ENCODE measurements at places on chromosomes 11 and 22.

GRCh38 chr11:78082146-78082545 lies 2.5 kb upstream of the NDUFC2 start:
- DNase-seq, result no peak

GRCh38 chr22:37505989-37506388 lies 13.2 kb downstream of the CARD10 start:
- DNase-seq, result no peak

GRCh38 chr11:59192446-59193020 lies 20.2 kb downstream of the MPEG1 start:
- no peak for DNase-seq

DNA sequence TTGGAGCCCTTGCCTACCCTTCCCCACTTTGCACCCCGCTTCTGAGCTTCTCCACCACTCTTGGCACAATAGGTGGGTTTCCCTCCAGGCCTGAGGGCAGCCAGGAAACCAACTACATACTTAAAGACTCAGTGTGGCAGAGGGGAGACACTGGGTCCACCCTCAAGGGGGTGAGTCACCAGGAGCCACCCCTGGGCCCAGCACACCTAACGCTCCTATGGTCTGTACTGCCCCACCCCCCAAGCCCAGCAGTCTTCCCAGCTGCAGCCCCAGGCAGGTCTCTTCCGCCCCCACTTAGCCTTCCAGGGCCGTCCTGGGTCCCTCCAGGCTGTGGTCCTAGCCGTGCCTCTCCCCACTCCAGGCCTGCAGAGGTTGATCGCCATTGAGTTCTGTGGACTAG lies 3.2 kb upstream of the TMPRSS13 start:
- no peak for DNase-seq

GRCh38 chr11:54558407-54558806 lies 45.4 kb downstream of the OR4C46 start:
- DNase-seq, result no peak

DNA sequence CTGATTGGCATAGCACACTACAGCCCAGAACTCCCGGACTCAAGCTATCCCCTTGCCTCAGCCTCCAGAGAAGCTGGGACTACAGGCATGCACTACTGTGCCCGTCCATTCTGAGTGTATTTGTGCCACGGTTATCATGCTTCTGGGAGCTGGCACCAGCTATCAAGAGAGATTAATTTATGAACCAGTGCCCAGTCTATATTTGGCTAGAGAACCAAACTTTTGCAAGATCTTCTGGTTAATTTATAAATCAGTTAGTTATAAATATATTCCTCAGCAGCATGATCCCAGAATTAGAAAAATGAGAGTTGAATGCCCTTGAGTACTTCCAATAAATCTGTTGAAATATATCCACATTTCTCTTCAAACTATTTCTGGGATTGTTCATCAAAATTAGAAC lies 67.5 kb upstream of the OR5AN1 start:
- DNase-seq, result no peak

DNA sequence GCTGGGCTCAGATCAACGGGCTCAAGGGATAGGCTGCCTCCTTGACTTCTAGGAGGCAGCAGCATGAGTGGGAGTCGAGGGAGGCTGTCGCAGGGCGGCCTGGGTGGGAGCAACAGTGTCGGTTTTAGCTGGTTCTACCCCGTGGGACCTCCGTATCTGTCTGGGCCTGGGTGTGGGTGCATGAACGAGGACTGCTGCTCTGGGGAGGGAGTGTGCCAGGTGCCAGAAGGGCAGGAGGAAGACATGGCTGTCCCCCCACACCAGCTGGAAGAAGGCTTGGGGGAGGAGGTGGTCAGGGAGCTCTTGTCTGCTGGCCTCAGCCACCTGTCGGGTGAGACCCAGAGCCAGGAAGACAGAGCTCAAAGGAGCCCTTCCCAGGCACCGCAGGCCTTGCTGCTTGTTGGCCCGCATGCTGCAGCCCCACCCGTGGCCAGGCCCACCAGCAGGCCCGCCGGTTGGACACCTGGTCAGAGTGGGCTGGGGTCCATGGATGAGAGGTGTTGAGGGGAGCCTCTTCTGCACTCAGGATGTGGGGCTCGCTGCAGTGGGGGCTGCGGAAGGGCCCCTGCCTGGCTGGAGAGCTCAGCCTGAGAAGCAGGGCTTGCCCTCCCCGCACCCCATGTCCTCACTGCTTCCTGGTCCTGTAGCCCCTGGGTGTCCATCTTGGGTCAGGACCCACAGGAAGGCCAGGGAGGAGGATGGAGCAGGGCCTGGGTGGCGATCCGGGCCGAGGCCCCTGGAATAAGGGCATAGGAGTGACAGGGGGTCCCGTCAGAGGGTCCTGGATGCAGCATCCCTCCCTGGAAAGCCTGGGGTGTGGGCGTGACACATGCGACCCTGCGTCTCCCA lies 3.4 kb downstream of the CEND1 start:
- DNase-seq, result no peak

GRCh38 chr22:33898121-33898520 lies 22.2 kb downstream of the LARGE1 start:
- no peak for DNase-seq

DNA sequence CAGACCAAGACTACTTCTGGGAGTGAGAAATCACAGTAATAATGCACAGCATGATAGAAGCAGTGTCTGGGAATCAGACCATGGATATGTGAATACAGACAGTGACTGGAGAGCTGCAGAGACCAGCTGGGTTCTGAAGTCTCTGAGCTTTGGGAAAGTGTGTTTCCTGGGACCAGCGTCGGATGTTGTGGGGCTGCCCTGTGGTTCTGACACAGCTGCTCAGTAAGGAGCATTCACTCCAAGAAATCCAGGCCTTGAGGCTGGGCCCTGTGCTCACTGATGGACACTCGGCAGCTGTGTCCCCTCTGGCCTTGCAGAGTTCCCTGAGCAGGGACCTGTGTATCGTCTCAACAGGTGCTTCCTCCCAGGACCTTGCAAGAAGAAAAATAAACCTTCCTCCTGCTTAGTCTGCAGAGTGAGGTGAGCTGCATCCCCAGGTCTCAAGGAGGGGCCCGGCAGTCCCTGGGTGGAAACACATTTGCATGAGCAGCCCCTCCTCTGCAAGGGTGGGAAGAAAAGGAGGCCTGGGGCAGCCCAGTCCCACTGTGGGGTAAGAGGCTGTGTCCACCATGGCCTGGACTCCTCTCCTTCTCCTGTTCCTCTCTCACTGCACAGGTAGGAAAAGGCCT lies 107.9 kb downstream of the VPREB1 start:
- DNase-seq, result no peak

- no peak for DNase-seq
These were observed 69.4 kb downstream of the MCHR1 start for GRCh38 chr22:40748388-40749355.

- DNase-seq, result no peak
These were observed 18.5 kb downstream of the NF2 start for GRCh38 chr22:29621761-29622526.

- DNase-seq, result no peak
These were observed 379.2 kb downstream of the SHANK2 start for GRCh38 chr11:70872955-70873735.

DNA sequence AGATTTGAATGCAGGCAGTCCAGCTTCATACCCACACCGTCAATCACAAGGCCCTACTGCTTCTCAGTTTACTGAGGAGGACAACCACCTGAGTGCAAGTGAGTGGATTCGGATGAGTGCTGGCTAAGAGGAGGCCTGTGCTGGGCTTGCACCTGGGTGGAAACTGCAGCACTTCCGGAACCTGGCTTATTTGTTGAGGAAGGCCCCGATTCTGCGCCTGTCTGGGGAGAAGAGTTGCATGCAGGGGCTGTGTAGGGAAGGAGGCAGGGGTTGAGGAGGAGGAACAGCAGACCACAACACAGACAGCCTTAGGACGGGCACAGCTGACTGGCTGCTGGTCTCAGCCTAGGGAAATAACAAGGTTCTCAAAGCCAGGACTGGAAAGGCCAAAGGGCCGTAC lies 20.8 kb downstream of the ABTB2 start:
- no peak for DNase-seq

GRCh38 chr11:135075740-135076139 lies 663.7 kb upstream of the B3GAT1 start:
- peak; percentile 79 for DNase-seq

DNA sequence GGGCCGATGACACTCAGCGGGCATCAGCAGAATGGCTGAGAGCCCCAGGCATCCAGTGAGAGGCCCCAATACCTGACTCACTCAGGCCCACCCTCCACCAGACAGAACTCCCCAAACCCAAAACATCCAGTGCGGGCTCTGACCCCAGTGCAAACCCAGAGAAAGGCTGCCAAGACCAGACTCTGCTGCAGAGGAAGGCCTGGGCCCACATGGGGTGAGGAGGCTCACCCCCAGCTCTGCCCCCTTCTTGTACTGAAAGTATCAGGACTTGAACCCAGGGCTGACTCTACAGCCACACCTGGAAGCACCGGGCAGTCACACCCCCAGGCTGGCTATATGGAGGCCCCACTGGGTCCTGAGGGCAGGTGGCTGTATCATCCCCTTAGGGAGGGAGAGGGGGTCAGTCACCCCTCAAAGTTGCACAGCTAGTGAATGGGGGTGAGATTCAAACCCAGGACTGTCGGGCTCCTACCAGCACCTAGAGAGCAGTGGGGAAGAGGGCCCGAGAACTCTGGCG lies 49.3 kb downstream of the IGLL1 start:
- DNase-seq, result no peak

DNA sequence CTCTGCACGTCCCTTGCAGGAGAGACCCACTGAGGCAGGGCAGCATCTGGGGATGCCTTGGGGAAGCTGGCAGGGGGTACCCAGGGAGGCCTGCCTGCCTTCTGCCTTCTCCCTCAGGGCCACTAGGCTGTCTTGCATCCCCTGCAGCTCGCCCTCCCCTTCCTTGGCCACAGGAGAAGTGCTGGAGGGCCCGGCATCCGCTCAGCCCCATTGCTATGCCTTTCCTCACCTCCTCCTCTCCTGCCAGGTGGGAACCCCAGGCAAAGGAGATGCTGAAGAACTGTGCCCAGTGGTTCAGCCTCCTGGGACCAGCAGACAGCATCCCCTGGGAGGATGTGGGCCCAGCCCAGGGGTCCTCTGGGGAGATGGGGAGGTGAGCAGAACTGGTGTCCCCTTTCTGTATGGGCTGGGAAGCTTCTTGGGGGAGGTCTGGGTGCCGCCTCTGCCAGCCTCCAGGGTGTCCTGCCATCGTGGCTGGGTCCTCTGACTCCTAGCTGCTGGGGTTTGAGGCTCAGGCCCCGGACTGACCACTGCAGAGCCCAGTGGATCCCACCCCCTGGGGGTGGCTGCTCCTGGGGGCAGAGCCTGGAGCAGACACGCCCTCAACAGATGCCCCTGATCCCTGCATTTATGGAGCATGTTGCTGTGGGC lies 20.6 kb downstream of the MRGPRG start:
- no peak for DNase-seq

GRCh38 chr11:46895821-46896220 lies 22.5 kb downstream of the LRP4 start:
- no peak for DNase-seq

DNA sequence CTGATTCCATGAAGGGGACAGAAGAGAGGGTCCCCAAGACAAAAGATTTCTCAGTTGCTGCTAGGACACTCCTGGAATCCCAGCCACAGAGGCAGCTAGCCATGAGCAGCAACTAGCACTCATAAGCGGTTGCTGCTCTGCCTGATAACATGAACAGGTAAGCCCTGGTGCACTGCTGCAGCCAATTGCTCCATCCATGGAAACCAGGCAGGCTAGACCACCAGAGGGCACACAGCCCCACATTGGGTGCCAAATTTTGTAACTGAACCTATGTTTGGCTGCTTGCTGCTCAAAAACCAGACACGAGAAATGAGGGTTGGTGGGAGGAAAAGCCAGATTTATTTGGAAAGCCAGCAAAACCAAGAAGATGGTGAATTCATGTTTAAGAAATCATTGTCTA lies 21.9 kb upstream of the QSER1 start:
- DNase-seq, result peak; percentile 34

DNA sequence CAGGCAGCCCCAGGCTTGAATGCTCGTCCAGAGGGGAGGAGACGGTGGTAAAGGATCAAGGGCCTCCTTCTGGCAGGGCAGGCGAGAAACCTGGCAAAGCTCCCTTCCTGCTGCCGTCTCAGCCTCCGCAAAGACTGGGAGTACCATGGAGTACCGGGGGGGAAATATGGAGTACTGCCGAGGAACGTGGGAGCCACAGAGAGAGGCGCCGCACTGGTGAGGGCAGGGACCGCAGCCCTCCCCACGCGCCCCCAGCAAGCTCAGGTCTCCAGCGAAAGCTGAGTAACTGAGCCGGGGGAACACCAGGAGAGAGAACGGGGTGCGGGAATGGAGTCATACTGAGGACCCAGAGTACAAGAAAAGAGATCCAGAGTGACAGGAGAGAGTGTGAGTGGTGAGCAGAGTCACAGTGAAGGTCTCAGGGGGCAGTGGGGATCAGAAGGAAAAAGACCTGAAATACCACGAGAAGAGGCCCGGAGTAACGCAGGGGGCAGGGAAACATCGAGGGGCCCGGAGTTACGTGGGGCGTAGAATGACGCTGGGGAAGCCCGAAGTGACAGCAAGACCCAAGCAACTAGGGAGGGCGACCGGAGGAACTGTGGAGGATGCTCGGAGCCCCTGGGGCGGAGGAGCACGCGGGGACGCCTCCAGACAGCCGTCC lies 740 bp downstream of the EML3 start:
- peak; percentile 65 for DNase-seq

DNA sequence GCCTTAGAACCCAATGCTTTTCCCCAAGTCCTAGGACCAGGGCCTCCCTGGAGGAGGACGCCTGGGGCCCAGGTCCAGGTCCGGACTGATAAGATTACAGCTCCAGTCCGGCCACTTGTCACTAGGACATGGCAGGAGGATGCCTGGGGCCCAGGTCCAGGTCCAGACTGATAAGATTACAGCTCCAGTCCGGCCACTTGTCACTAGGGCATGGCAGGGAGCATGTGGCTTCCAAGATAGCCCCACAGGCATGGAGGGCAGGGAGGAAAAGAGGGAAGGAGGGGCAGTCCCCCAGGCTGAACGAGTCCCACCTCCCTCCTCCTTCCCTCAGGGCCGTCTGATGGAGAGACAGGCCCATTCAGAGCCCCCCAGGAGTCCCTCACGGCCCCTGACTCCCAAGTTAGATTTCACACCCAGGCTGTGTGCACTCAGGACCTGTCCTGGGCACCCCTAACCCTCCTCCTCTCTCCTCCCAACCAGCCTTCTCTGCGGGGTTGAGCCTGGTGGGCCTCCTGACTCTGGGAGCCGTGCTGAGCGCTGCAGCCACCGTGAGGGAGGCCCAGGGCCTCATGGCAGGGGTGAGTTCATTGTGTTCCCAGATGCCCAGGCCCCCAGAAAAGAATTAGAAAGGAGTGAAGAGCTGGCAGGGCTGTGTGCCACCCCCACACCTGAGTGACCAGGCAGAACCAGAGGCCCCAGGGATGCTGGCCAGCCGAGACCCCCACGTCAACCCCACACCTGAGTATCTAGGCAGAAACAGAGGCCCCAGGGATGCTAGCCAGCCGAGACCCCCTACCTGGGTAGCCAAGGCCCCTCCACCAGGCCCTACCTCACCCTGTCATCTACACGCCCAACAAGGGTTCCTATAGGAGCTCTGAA lies 2.1 kb downstream of the TSPAN32 start:
- no peak for DNase-seq

GRCh38 chr22:44365191-44365590 lies 52.4 kb upstream of the SHISAL1 start:
- DNase-seq, result no peak

DNA sequence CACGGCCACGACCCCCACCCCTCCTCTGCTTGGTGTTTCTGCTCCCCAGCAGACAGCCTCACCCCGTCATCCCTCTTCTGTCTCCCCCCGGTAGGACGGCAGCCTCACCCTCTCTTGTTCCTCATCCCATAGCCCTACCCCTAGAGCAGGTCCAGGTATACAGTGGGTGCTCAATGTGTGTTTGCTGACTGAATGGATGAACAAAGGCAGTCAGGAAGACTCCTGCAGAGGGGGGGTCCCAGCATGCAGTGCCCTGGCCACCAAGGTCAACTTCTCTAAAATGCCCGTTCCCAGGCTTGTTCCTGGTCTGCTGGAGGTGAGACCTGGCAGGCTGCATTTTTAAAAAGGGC lies 34.7 kb upstream of the FADD start:
- DNase-seq, result no peak
